CD4-positive, alpha-beta memory T cell (primary cell): ENCODE measurements at places on chromosomes 7 and 10.

DNA sequence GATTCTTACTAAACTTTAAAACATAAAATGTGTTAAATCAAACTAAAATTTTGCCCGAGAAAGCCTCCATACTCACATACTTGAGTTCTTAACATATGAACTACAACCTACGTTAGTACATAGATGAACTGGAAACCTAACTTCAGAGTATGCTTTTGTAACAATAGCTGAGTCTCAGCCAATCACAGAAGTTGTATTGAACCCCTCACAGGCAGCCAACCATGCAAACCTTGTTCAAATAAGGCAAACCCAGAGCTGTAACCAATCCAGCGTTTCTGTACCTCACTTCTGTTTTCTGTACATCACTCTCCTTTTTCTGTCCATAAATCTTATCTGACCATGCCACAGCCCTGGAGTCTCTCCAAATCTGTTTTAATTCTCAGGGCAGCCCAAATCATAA lies 157.3 kb upstream of the COL1A2 start:
- DNase-seq, result no peak

- no peak for DNase-seq
Measured at GRCh38 chr7:101216860-101217387, 457 bp downstream of the PLOD3 start.

DNA sequence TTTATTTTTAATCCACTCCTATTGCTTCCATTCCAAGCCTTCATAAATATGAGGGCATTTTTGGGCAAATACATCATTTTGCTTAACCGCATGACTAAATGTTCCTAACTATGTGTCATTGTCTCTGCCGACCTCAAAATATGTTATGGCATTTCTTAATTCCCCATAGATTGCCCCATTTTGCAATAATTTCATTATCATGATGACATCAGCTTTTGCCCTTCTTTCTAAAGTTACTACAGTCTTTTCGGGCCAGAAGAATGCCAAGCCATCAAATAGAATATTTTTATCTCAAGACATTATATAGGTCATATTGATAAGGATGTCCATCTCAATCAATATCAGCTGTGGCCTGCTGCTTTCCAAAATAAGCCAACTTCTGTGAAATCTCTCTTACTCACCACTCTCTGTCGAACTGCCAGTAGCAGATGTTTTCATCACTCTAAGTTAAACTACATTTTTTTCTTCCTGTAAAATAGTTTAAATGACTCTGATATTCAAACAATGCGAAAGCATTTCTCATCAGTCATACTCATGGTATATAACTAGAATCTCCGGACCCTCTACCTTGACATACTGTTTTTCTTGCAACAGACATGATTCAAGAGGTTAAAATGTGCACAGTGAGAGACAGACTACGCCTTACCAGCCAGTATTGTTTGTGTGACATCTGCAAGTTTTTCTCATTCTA lies 1254.6 kb upstream of the CELF2 start:
- DNase-seq, result no peak

- DNase-seq, result no peak
Measured at GRCh38 chr7:149791411-149792219, 18.2 kb upstream of the ZNF467 start.

DNA sequence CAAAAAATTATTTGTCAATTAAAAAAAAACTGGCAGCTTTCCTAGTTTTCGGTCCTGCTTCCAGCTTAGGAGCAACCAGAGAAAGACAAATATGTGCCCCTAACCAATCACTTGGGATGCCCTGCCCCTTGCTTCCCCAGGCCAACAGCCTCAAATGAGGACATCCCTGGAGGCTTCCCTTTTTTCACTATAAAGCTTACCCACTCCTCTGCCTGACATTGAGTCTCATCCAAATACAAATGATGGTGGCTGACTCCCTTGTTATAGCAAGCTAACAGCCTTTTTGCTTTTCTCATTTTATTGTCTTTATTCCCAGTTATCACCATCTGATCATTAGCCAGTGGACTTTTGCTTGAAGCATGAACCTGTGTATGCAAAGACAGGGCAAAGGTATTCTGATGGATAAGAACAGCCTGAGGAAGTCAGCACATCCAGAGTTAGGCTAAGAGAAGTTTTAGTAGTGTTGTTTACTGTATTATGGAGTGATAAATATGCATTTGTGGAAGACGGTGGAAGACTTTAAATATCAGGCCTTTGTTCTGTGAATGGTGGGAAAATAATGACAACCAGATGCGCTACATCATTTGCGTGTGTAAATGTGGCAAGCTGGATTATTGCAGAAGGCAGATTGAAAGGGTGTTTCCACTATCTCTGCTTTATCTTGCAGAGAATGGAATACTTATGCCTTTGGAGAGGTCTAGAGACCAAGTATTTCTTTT lies 1.7 kb upstream of the CCM2 start:
- DNase-seq, result no peak

GRCh38 chr10:3339121-3339520 lies 166.5 kb upstream of the PITRM1 start:
- DNase-seq, result no peak

DNA sequence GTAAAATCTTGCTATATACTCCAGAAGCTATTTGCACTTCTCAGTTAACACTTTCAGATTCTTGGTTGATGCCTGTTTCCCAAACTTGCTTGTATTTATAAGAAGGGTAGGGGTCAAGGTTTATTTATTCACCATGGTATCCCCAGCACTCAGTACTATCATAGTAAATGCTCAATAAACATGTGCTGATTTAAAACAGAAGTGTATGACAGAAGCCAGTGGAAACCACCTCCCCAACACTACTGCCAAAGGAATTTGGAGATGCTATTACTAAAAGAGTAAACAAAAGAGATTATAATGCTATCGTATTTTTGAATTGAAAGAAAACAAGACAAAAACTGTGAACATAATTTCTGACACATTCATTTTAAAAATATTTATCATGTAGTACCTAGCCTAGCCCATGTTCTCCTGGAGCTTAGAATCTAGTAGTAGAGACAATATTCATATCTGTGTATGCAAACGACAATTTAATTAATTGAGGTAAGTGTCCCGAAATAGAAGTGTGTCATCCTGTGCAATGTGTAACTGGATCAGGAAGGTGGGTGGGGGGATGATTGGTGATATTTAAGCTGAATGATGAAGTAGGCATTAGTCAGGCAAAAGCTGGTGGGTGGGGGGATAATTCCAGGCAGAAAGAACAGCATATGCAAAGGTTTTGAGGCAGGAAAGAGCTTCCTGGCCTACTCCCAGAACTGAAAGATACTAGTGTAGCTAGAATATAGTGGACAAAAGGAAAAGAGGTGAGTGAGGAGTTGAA lies 77.5 kb downstream of the HGF start:
- DNase-seq, result no peak

- no peak for DNase-seq
Measured at GRCh38 chr10:112658900-112659638, 212.1 kb downstream of the VTI1A start.

DNA sequence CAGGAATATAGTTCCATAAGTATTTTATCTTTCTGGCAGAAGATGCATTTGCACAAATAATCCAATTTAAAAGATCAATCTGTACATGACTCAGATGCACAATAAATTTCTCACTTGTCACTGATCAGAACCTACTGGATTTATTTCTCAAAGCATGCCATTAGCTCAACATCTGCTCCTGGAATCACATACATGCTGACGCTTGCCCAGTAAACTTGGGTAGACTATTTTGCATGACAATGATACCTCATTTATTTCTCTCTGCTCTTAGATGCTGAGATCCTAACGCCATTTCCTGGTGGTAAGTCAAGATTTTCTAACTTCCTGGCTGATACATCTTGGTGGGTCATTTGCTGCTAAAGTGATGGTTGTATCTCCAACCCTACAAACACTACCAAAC lies 33.8 kb upstream of the C10orf120 start:
- no peak for DNase-seq

GRCh38 chr7:103594186-103594585 lies 148.2 kb upstream of the SLC26A5 start:
- DNase-seq, result no peak

GRCh38 chr7:37656913-37657530 lies 26.5 kb upstream of the GPR141 start:
- DNase-seq, result no peak

GRCh38 chr10:117497736-117498135 lies 44.8 kb upstream of the EMX2 start:
- no peak for DNase-seq

DNA sequence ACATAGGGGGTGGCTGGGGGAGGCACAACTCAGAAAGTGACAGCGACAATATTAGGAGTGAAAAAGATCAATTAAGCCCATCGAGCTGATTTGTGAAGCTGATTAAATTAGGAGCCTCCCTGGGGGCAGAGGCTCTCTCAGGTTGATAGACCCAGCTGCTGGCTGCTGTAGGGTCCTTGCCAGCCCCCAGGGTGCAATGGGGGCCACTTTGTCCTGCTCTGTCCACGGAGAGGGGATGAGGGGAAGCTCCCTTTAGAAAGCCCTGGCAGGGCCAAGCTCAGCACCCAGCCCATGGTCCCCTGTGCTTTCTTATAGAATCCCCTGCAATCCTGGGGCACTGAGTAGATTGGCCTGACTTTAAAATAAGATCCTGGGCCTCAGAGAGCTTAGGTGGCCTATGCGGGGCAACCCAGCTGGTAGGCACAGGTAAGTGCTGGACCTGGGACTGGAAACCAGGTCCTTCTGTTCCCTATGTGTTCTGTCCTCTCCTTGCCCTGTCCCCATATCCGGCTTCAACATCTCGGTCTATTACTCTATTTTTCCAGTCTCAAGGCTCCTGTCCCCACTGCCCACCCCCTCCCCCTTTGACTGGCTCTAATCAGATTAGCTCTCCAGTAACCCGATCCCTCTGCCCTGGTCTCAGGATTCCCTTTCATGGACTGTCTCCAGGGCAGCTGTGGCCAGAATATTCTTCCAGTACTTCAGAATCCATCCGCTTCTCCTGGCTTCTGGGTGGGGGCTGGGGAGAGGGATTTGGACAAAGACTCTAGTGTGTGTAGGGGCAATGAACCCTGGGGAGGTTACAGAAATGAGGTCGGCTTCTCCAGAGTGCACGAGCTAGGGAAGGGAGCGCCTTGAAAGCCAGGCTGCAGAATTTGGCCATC lies 259.6 kb downstream of the RPS24 start:
- DNase-seq, result no peak
